ENCODE measurements at places on chromosomes 16 and 17. TPM values are rescaled to one million over a fixed set of nuclear protein-coding genes. Genes with fewer than 3 reads are reported as not detected.

Gene CTRL
- total RNA-seq: 0.18 TPM

Gene KRT12
- not detected for total RNA-seq

Gene ADAP2
- 1.1 TPM for total RNA-seq

Gene PEMT
- total RNA-seq: 23.3 TPM

- H3K4me3 ChIP-seq: no peak overlapping the region
- H3K36me3 ChIP-seq: no peaks in the 10 kb centered on the region
- H3K27me3 ChIP-seq: no peaks in the 10 kb centered on the region
- no peaks in the 10 kb centered on the region for H3K4me1 ChIP-seq
- peak; percentile 17 for DNase-seq
Measured at GRCh38 chr16:53678756-53679343, 24.8 kb downstream of the RPGRIP1L start.

GRCh38 chr17:13283606-13284005 is 265.8 kb upstream of the ELAC2 start:
- no peak overlapping the region for H3K27ac ChIP-seq
- no peaks in the 10 kb centered on the region for H3K4me1 ChIP-seq
- H3K27me3 ChIP-seq: no peaks in the 10 kb centered on the region
- no peak overlapping the region for H3K4me3 ChIP-seq

DNA sequence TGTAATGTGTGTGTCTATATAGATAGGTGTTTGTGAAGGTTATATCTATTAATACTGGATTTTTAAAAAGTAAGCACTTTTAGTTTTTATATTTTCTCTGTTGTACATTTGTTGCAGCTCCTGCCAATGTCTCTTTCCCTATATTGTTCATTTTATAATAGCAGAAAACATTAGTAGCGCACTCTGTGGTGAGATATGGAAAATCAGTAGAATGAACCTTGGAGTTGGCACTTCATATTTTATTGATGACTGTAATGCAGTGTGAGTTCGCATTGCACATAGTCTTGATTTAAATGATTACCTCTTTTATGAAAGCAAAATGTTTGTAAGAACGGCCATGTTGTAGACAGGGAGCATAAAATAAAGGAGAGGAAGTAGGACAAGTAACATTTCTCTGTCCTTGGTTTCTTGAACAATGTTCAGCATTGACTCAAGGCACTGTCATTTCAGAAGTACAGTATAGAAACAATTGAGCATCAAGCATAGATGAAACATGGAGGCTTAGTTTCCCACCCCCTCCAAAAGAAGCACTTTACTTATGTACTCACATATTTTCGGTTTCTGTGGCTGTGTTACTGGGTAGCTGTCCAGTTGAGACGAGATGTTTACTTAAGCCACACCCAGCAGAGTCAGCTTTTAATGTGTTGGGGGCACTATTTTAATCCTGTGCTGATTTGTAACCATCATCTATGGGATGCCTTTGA is 74.0 kb downstream of the TANC2 start:
- H3K4me3 ChIP-seq: no peak overlapping the region
- no peaks in the 10 kb centered on the region for H3K27me3 ChIP-seq
- H3K36me3 ChIP-seq: no peaks in the 10 kb centered on the region
- peak; percentile 56 for DNase-seq
- no peak overlapping the region for H3K27ac ChIP-seq

GRCh38 chr17:74643826-74644225 is 20.3 kb upstream of the CD300E start:
- no peak for DNase-seq
- no peaks in the 10 kb centered on the region for H3K4me1 ChIP-seq
- H3K27me3 ChIP-seq: no peaks in the 10 kb centered on the region
- no peak overlapping the region for H3K27ac ChIP-seq
- H3K36me3 ChIP-seq: no peaks in the 10 kb centered on the region

GRCh38 chr16:5756969-5757368 is 659.4 kb upstream of the EEF2KMT start:
- H3K27ac ChIP-seq: no peak overlapping the region
- no peaks in the 10 kb centered on the region for H3K27me3 ChIP-seq
- H3K4me3 ChIP-seq: no peak overlapping the region
- no peaks in the 10 kb centered on the region for H3K36me3 ChIP-seq
- DNase-seq: no peak

GRCh38 chr16:69166221-69166833 is 20.6 kb upstream of the SNTB2 start:
- H3K27ac ChIP-seq: peak overlapping the region; percentile 25
- peak; percentile 82 for DNase-seq
- H3K27me3 ChIP-seq: no peaks in the 10 kb centered on the region
- H3K4me1 ChIP-seq: peaks cover 10% of the 10 kb centered on the region
- peaks cover 34% of the 10 kb centered on the region for H3K36me3 ChIP-seq

- H3K4me3 ChIP-seq: no peak overlapping the region
- no peak overlapping the region for H3K27ac ChIP-seq
- peaks cover 10% of the 10 kb centered on the region for H3K36me3 ChIP-seq
- H3K4me1 ChIP-seq: no peaks in the 10 kb centered on the region
Measured at GRCh38 chr16:17194190-17194780, 276.5 kb downstream of the XYLT1 start.

GRCh38 chr17:6187836-6188235 is 117.7 kb downstream of the WSCD1 start:
- H3K4me1 ChIP-seq: no peaks in the 10 kb centered on the region
- H3K27ac ChIP-seq: no peak overlapping the region
- DNase-seq: no peak
- no peak overlapping the region for H3K4me3 ChIP-seq

DNA sequence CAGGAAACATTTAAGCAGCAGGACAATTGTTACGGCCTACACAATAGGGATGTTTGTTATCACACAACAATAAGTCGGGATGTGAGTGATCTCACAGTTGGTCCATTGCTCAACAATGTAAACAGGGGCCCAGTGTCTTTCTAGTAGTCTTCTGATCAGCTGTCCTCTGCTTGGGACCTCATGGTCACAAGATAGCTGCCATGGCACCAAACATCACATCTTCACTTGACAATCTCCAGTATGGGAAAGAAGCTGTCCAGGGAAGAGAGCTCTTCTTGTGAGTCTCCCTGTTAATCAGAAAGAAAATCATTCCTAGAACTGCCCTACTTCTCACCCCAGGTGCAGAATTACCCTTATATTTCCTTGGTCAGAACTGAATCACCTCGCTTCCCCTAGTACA is 6.3 kb upstream of the GPRC5B start:
- DNase-seq: no peak
- H3K27me3 ChIP-seq: peaks cover 6% of the 10 kb centered on the region
- H3K4me3 ChIP-seq: no peak overlapping the region
- H3K36me3 ChIP-seq: no peaks in the 10 kb centered on the region

DNA sequence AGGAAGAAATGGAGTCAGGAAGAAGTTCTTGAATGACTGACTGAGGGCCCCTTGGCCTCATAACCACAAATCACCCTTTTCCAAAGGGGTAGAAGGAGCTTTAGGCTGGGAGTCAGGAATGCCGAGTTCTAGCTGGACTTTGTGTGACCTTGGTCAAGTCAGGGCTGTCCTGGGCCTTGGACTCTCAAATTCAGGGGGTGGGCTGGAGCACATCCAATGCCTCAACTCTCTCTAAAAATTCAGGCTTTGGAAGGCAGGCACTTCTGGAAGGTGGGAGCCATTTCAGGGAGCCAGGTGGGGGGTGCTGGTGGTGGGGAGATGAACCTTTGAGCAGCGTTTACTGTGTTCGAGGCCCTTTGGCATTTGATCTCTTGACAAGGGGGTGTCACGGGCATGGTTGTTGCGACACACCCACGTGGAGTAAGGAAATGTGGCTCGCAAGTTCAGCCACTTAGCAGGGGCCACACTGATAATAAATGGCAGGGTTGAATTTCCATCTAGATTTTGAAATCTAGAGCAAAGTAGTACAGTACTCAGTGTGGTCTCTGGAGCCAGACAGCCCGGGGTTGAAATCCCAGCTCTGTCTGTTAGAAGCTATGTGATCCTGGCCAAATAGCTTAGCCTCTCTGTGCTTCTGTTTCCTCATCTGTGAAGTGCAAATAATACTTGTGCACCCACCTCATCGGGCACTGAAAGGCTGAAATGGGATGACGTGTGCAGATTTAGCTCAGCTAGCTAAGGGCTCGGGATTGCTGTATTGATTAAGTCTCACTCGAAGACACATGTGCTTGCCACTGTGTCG is 47.1 kb upstream of the CIBAR2 start:
- H3K36me3 ChIP-seq: no peaks in the 10 kb centered on the region
- no peak for DNase-seq
- no peak overlapping the region for H3K27ac ChIP-seq
- H3K27me3 ChIP-seq: no peaks in the 10 kb centered on the region
- H3K4me3 ChIP-seq: no peak overlapping the region

DNA sequence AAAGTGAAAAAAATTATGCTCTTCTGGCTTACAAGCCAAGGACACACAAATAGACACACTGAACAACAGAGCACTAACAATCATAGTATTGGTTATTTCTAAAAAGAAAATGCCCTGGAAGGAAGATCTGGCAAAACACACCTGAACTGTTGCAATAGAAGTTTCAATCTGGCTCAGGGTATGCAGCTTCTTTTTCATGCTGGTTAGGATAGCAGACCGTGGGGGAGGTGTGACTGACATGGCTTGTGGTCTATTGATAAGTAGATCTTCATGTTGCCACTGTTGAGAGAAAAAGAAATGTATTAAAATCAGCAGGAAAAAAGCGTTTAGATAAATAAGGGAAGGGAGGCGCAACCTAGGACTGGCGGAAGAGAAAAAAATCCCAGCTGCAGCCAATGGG is 26.5 kb upstream of the ARL6IP1 start:
- no peaks in the 10 kb centered on the region for H3K4me1 ChIP-seq
- no peak for DNase-seq
- H3K27me3 ChIP-seq: no peaks in the 10 kb centered on the region

GRCh38 chr16:87580855-87581261 is 21.4 kb upstream of the JPH3 start:
- no peaks in the 10 kb centered on the region for H3K36me3 ChIP-seq
- H3K27me3 ChIP-seq: peaks cover 4% of the 10 kb centered on the region
- peaks cover 26% of the 10 kb centered on the region for H3K4me1 ChIP-seq
- H3K4me3 ChIP-seq: no peak overlapping the region

- H3K4me1 ChIP-seq: peaks cover 44% of the 10 kb centered on the region
- H3K27me3 ChIP-seq: no peaks in the 10 kb centered on the region
- H3K27ac ChIP-seq: peak overlapping the region; percentile 5
- DNase-seq: no peak
Measured at GRCh38 chr16:86494039-86494564, 16.2 kb upstream of the FOXF1 start.

DNA sequence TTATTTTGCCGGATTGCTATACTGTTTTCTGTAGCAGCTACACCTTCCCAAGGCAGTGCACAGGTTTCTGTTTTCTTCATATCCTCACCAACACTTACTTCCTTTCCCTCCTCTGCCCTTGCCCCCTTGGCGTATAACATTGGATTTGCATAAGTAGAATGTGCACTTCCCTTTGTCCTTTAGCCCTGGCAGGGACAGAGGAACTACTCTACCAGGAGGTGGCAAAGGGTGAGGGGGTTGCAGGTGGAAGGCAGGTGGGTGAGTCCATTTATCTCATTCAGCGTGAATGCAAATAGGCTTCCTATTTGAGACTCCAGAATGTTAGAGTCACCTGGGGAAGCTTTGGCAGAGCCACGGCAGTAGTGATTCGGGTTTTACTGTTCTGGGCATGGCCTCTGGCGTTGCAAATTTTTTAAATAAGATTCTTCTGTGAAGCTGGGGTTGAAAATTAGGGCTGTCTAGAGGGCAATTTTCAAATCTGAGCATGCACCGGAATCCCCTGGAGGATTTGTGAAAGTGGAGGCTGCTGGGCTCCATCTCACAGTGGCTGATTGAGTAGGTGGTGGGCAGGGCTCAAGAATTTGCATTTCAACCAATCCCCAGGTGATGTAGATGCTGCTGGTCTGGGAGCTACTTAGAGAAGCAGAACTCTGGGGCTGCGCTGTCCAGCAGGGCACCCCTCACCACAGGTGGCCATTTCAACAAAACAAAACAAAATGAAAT is 84.7 kb downstream of the PLCG2 start:
- no peak for DNase-seq
- H3K36me3 ChIP-seq: no peaks in the 10 kb centered on the region
- H3K4me1 ChIP-seq: no peaks in the 10 kb centered on the region
- no peak overlapping the region for H3K27ac ChIP-seq

DNA sequence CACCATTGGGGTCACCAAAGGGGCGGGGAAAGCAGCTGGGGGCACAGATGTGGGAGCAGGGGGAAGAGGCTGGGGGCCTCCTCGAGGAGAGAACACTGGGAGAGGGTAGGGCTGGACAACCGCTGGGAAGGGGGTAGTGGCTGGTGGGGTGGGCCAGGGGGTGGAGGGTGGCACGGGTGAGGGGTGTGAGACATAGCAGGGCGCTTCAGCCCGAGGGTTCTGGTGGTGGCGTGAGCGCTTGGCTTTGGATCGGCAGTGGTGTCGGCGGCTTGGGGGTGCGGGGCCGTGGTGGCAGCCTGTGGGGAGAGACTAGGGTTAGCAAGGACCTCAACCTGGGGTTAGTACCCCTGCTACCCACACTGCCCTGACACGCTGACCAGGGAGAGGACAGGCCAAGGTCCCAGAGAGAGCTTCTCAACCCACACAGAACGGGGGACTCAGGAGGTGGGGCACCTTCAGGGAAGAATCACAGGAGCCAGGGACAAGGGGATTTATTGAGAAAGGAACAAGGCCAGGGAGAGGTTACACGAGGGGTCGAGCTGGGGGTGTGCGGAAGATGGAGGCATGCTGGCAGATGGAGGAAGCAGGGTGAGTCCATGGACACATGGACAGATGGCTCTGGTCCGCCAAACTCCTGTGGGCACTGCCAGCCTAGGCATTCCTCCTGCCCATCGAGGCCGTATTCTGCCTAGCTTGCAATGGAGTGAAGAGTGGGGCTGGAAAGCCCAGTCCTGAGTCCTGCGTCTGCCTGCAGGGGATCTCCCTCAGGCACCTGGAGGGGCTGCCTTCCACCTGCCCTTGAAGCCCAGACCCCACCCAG is 8.4 kb downstream of the PER1 start:
- H3K4me3 ChIP-seq: no peak overlapping the region
- DNase-seq: no peak
- peaks cover 57% of the 10 kb centered on the region for H3K36me3 ChIP-seq
- no peak overlapping the region for H3K27ac ChIP-seq
- H3K27me3 ChIP-seq: no peaks in the 10 kb centered on the region

- DNase-seq: no peak
- H3K4me3 ChIP-seq: peak overlapping the region; percentile 88
- H3K4me1 ChIP-seq: peaks cover 23% of the 10 kb centered on the region
- peaks cover 28% of the 10 kb centered on the region for H3K36me3 ChIP-seq
Measured at GRCh38 chr17:39196808-39197291, 619 bp downstream of the CACNB1 start.

- peak; percentile 54 for DNase-seq
- peaks cover 67% of the 10 kb centered on the region for H3K36me3 ChIP-seq
- no peaks in the 10 kb centered on the region for H3K27me3 ChIP-seq
- H3K4me3 ChIP-seq: no peak overlapping the region
Measured at GRCh38 chr17:47978324-47978723, 7.4 kb downstream of the CDK5RAP3 start.

GRCh38 chr17:58811290-58811689 is 55.6 kb downstream of the PPM1E start:
- H3K36me3 ChIP-seq: no peaks in the 10 kb centered on the region
- H3K27me3 ChIP-seq: no peaks in the 10 kb centered on the region
- DNase-seq: no peak
- H3K27ac ChIP-seq: no peak overlapping the region
- no peaks in the 10 kb centered on the region for H3K4me1 ChIP-seq
